ENCODE measurements at places on chromosomes 6 and 20. TPM values are rescaled to one million over a fixed set of nuclear protein-coding genes. Genes with fewer than 3 reads are reported as not detected.

DNA sequence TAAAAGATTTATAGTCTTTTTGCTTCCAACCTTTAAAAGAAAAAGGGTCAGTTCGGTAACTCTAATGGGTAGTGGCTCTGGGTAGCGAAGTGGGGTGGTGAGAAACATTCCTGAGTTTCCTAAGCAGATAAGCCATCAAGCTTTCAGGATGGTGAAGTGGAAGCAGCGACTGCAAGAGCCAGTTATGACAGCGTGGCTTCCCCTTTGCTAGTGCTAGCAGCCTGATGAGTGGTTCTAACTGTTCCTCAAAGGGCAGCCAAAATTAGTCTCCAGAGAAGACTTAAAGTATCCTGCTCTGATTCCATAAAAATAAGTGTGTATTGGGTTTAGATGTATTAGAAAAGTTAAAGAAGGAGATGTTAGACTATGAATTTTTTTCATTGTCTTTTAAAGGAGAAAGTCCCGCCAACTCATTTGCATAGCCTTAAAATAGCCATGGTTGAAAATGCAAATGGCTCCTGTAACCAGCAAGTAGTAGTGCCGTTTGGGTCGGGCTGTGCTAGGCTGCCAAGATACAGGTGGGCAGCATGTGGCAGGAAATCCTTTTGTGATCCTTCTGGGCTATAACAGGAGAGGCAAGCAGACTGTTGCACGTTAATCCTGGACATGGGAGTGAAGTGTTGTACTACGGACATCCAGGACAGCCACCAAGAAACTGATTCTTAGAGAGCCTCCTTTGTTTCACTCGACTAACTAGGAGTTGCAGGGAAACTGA lies 18.0 kb downstream of the ELOVL2 start:
- DNase-seq = no peak

- no peak for DNase-seq
Measured at GRCh38 chr20:58131151-58131550, 97.3 kb downstream of the ANKRD60 start.

GRCh38 chr20:52785679-52786078 lies 186.5 kb upstream of the TSHZ2 start:
- no peak for DNase-seq

DNA sequence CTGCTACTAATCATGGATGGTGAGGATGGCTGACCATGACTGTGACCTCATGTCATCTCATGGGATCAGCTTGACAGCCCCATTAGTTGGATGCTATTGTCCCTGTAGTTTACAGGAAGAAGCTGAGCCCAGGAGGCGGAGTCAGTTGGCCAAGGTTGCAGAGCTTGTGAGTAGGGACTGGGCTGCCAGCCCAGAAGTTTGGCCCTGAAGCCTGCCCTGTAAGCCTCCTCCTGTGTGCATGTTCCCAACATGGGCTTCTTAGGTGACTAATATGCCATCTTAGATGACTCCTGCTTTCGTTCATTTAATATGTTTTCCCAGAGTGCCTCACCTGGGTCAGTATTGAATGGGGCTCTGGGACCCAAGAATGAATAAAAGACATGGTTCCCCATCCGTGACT lies 6.9 kb downstream of the EDN3 start:
- no peak for DNase-seq

- DNase-seq = no peak
Measured at GRCh38 chr20:56592817-56593216, 36.3 kb upstream of the TFAP2C start.

DNA sequence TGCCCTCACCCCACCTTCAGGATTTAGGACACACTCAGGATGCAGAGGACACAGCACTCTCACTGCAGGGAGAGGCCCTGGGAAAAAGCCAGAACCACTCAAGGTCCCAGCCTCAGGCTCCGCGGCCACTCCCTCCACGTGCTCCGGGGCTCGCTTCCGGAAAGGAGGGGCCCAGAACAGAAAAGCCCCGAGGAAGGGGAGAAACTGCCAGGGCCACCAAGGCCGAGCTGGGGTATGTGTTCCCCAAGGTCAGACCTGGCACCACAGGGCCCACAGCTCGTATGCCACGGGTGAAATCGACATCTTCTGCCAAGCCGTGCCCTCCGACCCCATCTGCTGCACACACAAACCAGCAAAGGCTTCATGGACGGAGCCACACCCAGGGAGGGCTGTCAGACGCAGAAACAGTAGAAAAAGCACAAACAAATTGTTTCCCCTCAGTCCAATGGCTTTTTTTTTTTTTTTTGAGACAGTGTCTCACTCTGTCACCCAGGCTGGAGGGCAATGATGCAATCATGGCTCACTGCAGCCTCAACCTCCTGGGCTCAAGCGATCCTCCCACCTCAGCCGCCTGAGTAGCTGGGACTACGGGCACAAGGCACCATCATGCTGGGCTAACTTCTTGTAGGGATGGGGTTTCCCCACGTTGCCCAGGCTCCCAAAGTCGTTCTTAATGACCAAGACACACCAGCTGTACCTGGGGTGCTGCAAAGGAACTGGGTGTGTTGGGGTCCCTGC lies 33.4 kb downstream of the SLC2A4RG start:
- no peak for DNase-seq

DNA sequence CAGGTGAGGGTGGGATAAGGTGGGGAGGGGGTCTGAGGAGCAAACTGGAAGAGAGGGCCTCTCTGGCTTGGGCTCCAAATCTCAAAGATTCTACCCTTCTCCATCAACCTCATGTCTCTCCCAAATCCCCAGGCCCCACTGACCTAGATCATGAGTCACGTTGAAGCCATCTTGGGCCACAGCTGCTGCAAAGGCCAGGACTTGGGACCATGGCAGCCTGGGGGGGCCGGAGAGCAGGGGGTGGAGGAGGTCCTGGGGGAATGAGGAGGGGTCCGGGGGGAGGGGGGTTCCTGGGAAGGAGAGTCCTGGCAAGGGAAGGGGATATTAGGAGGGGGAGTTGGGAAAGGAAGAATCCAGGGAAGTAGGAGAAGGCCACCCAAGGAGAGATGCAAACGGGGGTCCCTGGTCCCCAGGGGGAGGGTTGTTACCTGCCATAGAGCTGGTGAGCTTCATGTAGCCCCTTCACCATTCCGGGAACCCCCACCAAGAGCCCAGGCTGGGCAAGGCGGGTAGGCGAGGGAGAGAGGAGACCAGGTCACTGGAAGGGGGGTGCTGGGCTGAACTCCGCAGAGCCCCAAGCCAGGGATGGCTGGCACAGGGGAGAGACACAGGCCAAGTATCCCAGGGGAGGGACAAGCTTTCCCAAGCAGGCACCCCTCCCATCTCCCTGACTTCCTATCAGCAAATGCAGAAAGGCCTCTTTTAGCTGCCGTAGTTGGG lies 12.7 kb downstream of the GGT7 start:
- DNase-seq = no peak

GRCh38 chr6:159829526-159829925 lies 29.4 kb downstream of the PNLDC1 start:
- DNase-seq = no peak

GRCh38 chr6:10939840-10940239 lies 53.0 kb downstream of the SYCP2L start:
- DNase-seq = no peak

GRCh38 chr6:118383924-118384323 lies 164.2 kb upstream of the PLN start:
- DNase-seq = no peak

DNA sequence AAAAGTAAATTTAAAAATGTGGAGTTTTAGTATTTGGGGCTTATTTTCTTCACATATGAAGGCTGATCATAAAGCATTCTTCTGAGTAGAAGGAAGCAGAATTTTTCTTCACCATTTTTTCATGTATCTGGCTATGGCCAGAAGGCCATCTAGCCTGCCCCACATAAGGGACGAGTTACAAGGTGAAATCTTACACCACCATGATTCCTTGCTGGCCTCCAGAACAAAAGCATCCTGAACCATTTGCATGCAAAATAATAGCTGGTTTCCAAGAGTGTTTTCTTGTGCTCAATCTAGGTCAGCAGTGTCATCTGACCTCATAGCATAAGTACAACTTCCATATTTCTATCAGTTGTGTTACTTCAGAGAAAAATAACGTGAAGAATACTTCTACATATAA lies 93.1 kb downstream of the BMP5 start:
- no peak for DNase-seq

GRCh38 chr6:105907301-105907700 lies 178.8 kb upstream of the PRDM1 start:
- no peak for DNase-seq

GRCh38 chr6:139016337-139017213 lies 12.0 kb upstream of the ABRACL start:
- no peak for DNase-seq

- no peak for DNase-seq
Measured at GRCh38 chr20:16490696-16491095, 82.6 kb downstream of the KIF16B start.

DNA sequence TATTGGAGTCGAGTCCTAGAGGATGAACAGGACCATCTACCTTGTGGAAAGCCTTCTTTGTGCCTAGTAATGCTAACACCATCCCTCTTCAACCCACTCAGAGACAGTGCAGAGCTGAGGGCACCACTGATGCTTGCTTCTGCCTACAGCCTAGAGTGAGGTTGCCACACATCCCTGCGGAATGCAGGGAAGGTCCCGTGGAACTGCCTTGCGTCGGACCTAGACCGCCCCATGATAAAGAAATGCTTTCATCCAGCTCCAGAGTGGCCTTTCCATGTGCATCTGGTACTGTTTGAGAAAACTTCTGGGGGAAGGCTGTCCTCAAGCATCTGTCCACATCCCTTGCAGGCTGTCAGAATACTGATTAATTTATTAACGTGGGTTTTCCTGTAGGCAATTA lies 168.4 kb downstream of the PHACTR1 start:
- no peak for DNase-seq

GRCh38 chr6:88669475-88669874 lies 293.9 kb downstream of the RNGTT start:
- no peak for DNase-seq

DNA sequence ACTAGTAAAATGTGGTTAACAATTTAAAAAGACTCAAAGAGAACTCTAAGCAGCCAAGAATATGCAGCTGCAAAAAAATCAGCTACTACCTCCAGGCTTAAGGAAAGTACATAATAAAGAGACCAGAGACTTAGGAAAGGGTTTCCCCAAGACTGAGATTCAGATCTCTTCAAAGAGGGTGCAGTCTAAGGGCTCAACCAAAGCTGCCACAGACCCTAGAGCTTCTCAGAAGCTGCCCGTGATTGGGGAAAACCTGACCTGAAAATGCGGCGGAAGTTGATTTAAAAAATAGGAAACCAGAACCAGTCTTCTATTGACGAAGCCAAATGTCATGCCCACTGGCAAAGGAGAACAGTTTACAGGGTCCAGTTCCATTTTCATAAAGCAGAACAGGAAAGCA lies 516.8 kb upstream of the MARCKS start:
- no peak for DNase-seq

GRCh38 chr6:89116702-89117101 lies 1.2 kb downstream of the SRSF12 start:
- no peak for DNase-seq

DNA sequence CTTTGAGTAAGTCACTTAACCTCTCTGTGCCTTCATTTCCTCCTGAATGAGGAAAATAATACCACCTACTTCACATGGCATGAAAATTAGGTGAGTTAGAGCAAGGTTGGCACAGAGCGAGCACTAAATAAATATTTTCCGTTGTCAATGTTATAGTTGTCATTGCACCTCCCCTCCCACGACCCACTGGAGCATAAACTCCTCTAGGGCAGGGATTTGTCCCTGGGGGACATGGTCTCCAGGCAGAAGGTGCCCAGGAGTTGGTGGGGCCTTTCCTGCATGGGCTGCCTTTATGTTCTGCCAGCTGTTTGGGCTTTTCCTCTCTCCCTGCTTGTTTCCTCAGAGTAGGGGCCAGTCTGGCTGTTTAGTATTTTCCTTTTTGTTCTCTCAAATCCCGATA lies 1.3 kb upstream of the ANGPT4 start:
- DNase-seq = no peak

DNA sequence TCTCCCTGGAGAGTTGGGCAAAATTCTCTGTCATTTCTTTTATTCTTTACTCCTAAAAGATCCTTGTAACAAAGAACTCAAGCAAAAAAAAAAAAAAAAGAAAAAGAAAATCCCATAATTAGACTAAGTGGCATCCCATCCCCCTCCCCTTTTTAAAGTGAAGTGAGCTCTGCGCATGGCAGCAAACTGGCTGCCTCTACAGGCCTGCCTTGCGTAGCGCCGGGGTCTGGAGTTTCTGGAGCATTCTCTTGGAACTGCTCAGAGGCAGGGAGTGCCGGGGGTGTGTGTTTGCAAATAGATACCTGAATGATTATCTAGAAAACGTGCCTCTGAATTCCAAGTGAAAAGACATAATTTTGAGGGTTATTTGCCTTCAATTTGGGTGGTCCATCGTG lies 48.1 kb downstream of the FOXC1 start:
- no peak for DNase-seq

DNA sequence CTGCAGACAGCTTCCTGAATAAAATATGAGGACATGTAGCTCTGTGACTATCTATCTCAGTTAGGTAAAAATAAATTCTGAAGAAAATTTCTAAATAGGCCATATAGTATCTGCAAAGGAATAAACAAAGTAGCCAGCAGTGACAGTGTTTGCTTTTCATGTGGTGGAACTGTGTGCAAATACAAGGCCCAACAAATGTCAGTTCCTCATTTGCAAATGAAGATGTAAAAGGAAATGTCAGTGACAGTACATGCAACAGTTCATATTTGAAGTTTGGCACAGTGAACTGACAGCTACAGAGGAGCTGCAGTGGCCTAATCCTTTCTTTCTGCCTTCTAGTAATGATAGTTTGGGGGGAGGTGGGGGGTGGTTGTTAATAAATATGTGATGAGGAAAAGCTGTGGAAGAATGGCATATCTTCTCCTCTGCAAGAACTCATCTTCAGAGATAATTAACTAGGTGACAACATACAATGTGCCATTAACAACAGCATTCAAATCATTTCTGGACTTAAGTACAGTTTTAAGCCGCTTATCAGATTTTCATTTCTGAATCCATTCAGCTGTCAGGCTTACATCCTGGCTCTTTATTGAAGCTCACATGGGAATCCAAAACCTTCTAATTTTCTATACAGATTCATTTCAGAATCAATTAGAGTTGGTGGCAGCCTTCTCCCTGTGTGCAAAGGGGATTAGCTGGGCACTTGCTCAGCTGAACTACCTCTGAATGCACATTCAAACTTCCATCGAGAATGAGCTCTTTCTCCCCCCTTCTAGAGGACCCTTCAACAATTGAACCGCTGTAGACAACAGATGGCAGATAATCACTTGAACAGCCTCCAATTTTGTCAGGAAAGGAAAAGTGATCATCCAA lies 1059.0 kb upstream of the EPHA7 start:
- DNase-seq = no peak

Gene GRIK2
- 12.8 TPM for total RNA-seq

Gene RAET1G
- 0.53 TPM for total RNA-seq

Gene PPP1R3G
- 1.7 TPM for total RNA-seq

Gene PACSIN1
- total RNA-seq = 0.49 TPM

Gene FAM209B
- total RNA-seq = not detected

Gene ATAT1
- 14.8 TPM for total RNA-seq

Gene WFDC9
- not detected for total RNA-seq
